Central memory CD4-positive, alpha-beta T cell (primary cell): ENCODE measurements at places on chromosomes 13 and 19.

DNA sequence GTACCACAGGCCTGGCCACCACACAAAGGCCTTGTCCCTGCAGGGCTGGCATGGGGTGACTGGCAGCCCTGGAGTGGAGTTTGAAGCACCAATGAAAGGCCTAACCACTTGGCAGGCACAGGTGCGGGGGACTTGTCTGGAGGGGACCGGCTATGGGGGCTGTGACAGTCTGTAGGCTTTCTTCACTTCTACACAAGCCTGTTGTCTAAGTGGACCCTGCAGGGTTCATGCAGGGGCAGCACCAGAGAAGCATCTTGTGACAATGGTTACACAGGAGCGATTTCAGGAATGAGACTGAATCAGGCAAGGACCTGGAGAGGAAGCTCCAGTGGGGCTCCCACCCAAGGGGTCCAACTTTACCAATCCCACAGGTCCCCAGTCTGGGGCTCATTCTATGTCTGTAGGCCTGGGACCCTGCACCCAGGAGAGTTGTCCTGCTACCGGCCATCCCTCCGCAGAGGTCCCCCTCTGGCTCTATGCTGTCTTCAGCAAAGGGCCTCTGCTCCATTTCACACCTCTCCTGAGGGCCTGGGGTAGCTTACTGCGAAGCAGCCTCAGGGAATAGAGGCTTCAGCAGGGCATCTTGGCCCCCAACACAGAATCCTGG, 2.3 kb upstream of the ZNF837 start:
- no peak for DNase-seq

- no peak for DNase-seq
Observed at GRCh38 chr19:52948025-52948770, 14.5 kb downstream of the ZNF816 start.

DNA sequence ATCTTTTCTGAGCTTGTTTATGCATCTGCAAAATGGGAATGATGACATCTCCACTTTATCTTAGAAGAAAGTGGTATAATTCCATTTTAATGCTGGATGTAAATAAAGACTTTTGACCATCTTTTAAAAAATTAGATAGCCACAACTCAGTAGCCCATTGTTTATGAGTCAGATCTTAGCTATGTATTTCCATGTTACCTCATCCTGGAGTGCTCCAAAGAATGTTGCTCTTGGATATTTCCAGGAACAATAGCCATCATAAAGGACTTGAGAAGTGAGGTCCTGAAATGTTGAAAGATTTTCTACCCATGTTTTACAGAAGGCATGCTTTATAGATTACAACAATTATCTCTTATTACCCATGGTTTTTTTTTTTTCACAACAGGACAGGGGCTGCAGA, 229.3 kb upstream of the EDNRB start:
- no peak for DNase-seq

DNA sequence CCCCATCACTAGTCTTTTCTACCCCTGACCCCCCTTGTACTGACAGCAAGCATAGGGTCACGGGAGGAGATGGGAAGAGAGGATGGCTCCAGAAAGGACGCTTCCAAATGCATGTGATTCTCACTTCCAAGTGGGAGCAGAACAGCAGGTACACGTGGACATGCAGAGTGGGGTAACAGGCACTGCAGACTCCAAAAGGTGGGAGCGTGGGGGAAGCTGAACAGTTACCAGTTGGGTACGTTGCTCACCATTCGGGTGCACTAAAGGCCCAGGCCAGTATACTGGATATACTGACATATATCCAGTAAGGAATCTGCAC, 2.3 kb upstream of the ETV2 start:
- DNase-seq, result no peak

GRCh38 chr19:4046362-4046691, 20.4 kb downstream of the ZBTB7A start:
- DNase-seq, result no peak

- no peak for DNase-seq
Observed at GRCh38 chr19:2747349-2747748, 7.5 kb upstream of the SLC39A3 start.

GRCh38 chr19:55353803-55354697, 469 bp downstream of the COX6B2 start:
- peak; percentile 36 for DNase-seq

DNA sequence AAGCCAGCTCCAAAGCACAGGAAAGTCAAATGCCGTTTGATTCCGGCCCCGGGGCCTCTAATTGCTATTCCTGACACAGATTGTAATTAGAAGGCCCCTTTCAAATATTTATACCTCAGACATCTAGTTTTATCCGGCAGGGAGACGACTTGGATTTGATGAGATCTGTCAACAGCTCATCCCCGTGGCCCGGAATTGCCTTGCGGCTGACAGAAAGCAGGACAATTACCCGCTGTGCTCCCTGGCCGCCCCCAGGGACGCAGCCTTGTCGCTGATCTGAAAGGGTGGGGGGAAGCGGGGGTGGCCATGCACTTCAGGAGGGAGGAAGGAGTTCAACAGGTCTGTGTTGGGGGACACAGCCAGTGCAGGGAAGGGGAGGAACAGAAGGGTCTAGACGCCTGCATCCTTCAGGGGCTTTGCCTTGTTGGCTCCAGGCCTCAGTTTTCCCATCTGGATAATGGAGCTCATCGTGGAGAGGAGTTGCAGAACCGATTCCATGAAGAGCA, 1.8 kb upstream of the SHD start:
- DNase-seq, result no peak

DNA sequence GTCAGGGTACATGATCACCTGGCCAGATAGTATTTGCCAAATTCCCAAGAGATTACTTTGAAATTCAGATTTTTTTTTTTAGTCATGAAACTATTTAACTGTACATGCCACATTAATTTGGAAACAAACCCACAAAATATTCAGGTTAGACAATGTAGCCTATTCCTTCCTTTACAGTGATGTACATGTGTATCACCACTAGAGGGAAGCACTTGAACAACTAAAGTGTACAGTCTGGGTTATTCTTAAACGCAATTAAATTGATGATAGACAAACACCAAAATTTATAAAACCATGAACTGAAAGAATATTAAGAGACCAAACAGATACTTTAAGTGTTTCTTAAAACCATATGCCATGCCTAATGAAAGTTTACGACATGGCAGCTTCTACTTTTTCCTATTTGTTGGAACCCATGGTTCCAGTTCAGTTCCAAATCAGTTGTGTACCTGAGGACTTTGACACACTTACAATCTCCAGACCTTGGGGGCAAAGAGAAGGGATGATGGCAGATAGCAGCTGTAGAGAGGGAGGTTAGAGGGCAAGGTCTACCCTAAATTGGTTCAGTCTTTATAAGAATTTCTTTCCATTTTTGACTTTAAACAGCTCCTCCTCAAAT, 52.8 kb downstream of the TNFSF13B start:
- peak; percentile 56 for DNase-seq

DNA sequence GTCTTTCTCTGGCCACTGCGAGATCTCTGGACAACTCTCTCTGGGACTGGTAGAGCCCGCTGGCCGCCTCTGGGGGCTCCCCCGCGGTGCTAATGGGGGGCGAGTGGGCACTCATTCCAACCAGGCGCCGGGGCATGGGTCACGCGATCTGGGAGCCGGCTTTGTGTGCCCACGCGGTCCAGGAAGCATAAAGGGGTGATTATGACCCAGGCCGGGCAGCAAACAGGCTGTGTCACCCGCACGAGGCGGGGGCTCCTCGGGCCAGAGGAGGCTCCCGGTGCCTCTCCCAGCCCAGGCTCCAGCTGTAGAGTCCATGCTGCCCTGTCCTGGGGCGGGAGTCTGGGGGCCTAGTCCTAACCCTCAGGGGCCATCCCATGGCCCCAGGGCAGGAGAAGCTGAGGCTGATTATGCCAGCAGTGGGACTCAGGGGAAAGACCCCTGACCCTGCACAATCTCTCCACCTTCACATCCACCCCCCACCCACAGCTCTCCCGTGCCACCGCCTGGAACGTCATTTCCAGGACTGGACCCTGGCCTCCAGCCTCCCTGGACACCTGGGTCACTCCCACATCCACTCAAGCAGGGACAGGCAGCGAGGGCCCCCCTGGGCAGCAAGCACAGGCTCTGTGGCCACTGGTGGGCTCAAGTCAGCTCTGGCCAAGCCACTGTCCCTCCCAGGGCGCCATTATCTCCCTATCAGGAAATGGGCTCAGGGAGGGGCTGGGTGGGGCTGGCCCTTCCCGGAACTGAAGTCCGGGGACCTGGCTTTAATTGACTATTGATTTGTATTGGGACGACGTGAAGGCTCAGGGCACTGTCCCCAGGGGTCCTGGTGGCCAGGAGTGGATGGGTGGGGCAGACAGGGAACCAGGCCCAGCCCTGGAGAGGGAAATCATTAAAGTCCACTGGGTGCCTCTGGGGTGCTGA, 50.0 kb downstream of the PTPRS start:
- DNase-seq, result no peak

- DNase-seq, result no peak
Observed at GRCh38 chr19:6059988-6060599, 50.2 kb downstream of the RFX2 start.

- DNase-seq, result no peak
Observed at GRCh38 chr13:102225892-102226291, 176.0 kb downstream of the FGF14 start.

GRCh38 chr13:34942732-34943435, 814 bp downstream of the NBEA start:
- DNase-seq, result no peak

DNA sequence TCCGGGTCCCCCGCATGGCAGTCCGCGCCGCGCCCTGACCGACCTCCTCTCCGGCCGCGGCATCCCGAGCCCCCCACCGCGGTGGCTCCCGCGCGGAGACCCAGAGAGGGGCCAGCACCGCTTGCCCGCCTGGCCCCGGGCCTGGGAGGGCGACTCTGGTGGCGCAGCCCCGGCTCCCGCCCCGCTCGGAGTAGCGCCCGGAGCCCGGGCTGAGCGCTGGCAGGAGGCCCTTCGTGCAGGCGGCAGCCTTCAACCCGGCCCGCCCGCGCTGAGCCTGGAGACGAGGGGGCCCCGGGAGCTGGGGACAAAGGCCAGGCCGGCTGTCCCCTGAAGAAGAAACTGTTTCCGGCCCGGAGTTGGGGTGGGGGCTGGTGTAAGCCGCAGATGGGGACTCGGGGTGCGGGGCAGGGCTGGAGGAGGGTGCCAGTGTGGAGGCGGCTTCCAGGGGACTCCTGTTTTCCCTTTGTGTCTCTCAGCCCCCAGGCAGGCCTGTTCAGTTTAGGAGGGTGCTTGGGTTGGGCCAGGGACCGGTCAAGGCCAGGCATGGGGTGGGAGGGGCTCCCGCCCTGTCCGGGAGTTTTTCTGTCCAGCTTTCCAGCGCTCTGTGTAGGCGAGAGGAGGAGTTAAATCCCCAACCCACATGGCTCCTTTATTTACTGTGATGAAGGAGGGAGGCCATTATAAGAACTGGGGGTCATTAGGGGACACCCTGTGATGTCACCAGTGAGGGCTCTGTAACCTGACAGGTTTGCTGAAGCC, 935 bp downstream of the LRP3 start:
- DNase-seq, result no peak

DNA sequence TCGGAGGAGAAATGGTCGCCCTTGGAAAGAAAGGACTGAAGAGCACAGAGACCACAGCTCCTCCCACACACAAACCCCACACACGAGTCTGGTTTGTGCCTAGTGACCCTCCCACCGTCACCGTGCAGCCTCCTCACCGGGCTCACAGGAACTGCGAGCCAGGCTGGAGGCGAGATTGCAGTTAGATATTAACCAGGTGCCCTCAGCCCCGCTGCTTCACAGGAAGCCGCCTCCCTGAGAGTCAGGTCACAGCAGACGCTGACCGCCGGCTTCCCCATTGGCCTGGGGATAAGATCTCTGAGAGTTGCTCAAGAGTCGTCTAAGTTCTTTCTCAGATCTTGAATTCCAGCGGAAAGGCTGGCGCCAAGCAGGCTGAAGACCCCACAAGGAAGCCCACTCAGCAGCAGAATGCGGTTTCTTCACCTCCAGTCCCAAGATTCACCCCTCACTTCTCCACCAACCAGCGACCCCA, 870 bp downstream of the ZNF44 start:
- DNase-seq, result peak; percentile 51

GRCh38 chr13:30382836-30383525, 39.3 kb upstream of the UBE2L5 start:
- DNase-seq, result no peak

DNA sequence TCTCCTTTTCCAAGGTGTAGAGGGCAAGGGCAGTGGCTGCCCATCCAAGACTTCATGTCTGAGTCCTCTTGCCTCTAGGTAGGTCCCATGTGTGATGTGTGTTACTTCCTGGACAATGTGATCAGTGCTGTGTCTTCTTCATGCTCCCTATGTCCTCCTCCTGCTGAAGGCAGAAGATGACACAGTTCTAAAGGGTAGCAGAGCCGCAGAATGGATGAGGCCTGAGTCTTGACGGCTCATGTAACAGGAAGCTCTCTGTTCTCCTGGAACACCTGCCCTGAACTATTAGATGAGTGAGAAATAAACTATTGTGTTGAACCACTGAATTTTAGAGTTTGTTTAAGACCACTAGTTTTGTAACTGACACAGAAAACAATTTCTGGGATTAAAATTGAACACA, 165.9 kb downstream of the NDFIP2 start:
- DNase-seq, result no peak

DNA sequence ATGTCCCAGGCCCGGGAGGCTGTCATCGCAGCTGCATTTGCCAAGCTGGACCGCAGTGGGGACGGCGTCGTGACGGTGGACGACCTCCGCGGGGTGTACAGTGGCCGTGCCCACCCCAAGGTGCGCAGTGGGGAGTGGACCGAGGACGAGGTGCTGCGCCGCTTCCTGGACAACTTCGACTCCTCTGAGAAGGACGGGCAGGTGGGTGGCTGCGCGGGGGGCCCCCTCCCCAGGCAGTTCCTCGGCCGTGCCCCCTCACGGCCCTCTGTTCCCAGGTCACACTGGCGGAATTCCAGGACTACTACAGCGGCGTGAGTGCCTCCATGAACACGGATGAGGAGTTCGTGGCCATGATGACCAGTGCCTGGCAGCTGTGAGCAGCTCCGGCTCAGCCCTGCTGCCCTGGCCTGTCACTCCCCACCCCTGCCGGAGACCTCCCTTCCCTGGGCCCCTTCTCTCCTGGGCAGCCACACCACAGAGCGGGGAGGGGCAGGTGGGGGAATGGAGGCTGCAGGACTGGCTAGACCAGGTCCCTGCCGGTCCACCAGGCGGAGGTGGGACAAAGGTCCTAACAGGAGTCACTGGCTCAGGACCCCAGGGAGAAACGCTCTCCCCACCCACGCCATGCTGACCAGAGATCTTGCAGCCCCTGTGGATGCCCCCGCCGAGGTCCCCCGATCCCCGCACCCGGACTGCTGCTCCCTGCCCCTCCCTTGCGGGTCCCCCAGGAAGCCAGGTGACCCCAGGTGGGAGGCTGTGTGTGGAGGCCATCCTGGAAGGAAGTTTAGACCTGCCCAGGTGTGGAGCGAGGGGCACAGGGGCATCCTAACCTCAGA, 1.1 kb downstream of the CAPS start:
- DNase-seq, result no peak

DNA sequence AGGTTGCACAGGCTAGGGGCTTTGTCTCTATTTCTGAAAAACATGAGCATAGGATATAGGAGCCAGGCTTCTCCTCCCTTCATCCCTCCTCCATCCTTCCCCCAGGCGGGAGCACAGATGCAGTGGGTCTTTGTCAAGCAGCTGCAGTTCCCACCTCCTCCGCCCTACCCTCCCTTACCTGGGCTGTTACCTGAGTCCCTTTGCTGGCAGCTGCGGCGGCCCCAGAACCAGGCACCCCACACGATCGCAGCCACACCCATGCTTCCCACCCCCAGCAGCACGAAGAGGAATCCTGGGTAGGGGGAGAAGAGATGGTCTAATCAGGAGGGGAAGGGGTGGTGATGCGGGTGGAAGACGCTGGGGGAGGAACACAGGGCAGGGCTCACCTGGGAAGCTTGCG, 7.8 kb downstream of the TMIGD2 start:
- DNase-seq, result no peak

GRCh38 chr13:48797127-48797526, 143.4 kb downstream of the CYSLTR2 start:
- DNase-seq, result no peak

- DNase-seq, result no peak
Observed at GRCh38 chr13:70905035-70905434, 796.8 kb upstream of the KLHL1 start.
